ENCODE measurements at places on chromosomes 1 and 21. TPM values are rescaled to one million over a fixed set of nuclear protein-coding genes. Genes with fewer than 3 reads are reported as not detected.

CA6 gene
- not detected for total RNA-seq

PTPN7 gene
- total RNA-seq, result not detected

CASZ1 gene
- under 0.01 TPM for total RNA-seq

SERPINC1 gene
- total RNA-seq, result not detected

KRTAP13-2 gene
- not detected for total RNA-seq

FAM163A gene
- under 0.01 TPM for total RNA-seq

LHX4 gene
- 0.32 TPM for total RNA-seq

KRTAP10-2 gene
- not detected for total RNA-seq

LIN28A gene
- not detected for total RNA-seq

KLHDC7A gene
- not detected for total RNA-seq

CYP4A11 gene
- not detected for total RNA-seq

UQCRHL gene
- 1.9 TPM for total RNA-seq

CDCA8 gene
- total RNA-seq, result 6.1 TPM

RAB7B gene
- total RNA-seq, result 4.2 TPM

ZBTB8B gene
- not detected for total RNA-seq

NOL9 gene
- total RNA-seq, result 39.3 TPM

HMGCS2 gene
- not detected for total RNA-seq

WNT2B gene
- 2.6 TPM for total RNA-seq

CLEC20A gene
- not detected for total RNA-seq

SFN gene
- total RNA-seq, result 0.32 TPM

S100A1 gene
- total RNA-seq, result not detected

HSPG2 gene
- 166 TPM for total RNA-seq

PLCH2 gene
- under 0.01 TPM for total RNA-seq

CD247 gene
- total RNA-seq, result not detected

HPCAL4 gene
- total RNA-seq, result not detected

All from fibroblast of villous mesenchyme (primary cell).